Foreskin keratinocyte (primary cell): ENCODE measurements at places on chromosomes 5 and 9. TPM values are rescaled to one million over a fixed set of nuclear protein-coding genes. Genes with fewer than 3 reads are reported as not detected.
A peak's percentile ranks its signal among the peaks of the same experiment; 100 is the strongest.

DNA sequence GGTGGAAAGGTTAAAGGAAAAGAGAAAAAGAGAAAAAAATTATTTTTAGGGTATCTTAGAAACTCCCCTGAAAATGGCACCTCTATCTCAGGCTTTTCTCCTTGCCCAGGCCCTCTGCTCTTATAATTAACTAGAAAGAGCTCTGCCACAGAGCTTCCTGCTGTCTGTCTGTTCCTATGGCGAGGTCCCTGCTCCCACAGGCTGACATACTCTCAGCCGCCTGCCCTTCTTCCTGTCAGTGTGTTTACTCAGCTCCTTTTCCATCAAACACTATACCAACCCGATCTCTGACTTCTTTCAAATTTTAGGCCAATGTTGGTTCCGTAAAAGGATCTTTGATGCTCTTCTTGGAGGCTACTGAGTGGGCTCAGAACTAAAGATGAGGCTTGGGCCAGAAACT lies 482.6 kb downstream of the DMAC1 start:
- DNase-seq, result no peak

GRCh38 chr5:9787861-9788600 lies 157.9 kb upstream of the TAS2R1 start:
- DNase-seq, result no peak

Gene C9
- total RNA-seq, result not detected in 2 replicates

Gene AGTPBP1
- 12.0 and 12.8 TPM in 2 replicates for total RNA-seq

DNA sequence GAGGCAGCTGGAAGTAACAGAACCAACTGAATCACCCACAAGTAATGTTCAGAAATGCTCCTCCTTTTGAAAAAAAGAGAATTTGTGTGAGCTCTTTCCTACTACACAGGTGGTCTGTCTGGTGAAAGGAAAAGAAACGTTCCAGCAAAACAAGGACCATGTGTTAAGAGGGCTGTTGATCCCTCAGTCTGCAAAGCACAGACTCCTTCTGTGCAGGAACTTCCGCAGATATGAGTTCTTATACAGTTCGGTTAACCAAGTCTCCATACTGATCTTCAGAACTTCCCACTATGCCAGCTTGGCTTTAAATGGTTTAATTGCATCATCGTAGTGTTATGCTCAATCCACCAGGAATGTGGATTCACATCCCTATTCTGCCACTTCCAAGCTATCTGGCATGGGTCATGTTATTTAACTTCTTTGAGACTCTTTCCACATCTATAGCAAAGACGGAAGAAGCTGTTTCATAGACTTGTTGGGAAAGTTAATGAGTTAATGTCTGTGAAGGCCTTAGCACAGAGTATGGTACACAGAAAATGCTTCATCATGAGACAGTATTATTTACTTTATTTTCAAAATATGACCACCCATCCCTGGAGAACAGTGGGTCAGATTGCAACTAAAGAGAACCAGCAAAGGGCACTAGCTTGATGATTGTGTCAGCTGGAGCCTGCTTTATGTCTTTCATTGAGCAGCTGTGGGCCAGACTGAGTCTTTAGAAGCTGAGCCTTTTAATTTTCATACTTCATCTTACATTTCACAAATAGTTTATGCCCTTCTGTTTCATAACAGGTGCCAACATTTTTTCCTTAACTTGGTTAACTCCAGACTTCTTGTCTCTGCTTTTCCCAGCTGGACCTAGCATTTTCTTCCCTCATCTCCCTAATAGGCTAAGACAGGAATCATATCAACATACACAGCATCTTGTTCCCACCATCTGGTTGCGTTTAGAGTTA lies 89.9 kb downstream of the MAMDC2 start:
- no peak for DNase-seq

GRCh38 chr5:66646570-66646969 lies 50.4 kb downstream of the MAST4 start:
- no peak for DNase-seq

Gene CDX1
- total RNA-seq, result not detected in 2 replicates

Gene ATG12
- 39.6 and 40.6 TPM in 2 replicates for total RNA-seq

GRCh38 chr9:116002181-116002580 lies 151.4 kb upstream of the PAPPA start:
- no peak for DNase-seq

Gene RAI14
- 37.8 and 38.1 TPM in 2 replicates for total RNA-seq

- DNase-seq, result no peak
Measured at GRCh38 chr5:126433701-126434100, 10.5 kb downstream of the GRAMD2B start.

DNA sequence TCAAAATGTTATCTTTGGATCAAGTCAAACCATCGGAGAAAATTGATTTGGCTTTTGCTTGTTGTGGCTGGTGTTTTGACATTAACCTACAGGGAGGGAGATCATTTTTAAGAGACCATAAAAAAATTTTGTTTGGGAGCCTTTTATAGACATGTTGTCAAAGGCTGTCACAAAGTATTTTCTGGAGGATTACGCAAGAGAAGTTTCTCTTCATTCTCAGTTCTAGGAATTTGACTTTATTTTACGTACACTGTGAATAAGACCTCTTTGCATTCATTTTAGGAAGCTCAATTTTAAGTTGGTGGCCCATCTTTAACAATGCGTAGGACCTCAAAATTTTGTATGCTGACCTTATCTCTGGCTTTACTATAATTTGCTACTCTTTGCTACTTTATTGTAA lies 50.2 kb upstream of the SLC44A1 start:
- DNase-seq, result no peak

GRCh38 chr5:179455320-179455719 lies 95.0 kb upstream of the RUFY1 start:
- no peak for DNase-seq

Gene CTXN3
- not detected in 2 replicates for total RNA-seq

DNA sequence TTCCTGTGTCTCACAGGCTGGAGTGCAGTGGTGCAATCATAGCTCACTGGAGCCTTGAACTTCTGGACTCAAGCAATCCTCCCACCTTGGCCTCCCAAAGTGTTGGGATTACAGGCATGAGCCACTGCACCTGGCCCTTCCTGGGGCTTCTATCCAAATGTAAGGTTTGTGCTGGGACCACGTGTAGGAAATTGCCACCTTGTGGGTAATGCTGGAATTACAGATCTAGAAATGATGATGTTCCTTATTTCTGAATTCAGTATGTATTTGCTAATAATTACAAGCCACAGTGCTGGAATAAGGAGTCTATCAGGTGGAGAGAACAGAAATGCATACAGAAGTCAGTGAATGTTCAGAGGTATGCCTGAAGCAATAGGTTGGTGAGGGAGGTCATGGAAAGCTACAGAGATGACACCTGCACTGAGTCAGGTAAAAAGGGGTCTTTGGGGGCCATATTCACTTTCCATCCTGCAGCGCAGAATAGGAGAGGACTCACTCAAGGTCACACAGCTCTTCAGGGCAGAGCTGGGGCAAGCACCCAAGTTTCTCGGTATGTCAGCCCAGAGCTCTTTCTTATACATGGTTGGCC lies 8.8 kb upstream of the IGFBPL1 start:
- DNase-seq, result peak; percentile 33

- DNase-seq, result no peak
Measured at GRCh38 chr9:133113949-133114885, 6.8 kb downstream of the RALGDS start.

- DNase-seq, result no peak
Measured at GRCh38 chr5:140340605-140341121, 5.7 kb downstream of the HBEGF start.

Gene PKD2L2
- total RNA-seq, result not detected in 2 replicates

DNA sequence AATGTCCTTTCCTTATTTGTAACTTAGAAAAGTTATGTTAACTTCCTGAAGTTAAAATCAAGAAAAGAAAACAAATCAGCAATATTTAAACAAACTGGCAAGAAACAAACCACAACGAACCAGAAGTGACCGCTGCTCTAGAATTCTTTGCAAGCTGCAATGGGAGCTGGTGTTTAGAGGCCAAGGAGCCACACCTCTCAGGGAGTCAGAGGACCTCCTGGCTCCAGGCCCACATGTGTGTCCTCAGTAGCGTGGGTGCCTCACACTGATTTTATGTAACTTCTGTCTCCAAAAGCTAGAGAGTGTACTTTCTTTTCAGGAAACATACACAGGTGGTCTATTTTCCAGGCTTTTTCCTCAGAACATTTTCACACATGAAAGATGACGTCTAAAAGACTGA lies 100.4 kb downstream of the IRX2 start:
- no peak for DNase-seq

Gene SVEP1
- total RNA-seq, result under 0.01 TPM in 1 of 2 replicates, not detected in the other

GRCh38 chr5:172569861-172570558 lies 71.1 kb upstream of the NEURL1B start:
- DNase-seq, result no peak

GRCh38 chr5:122112733-122113558 lies 16.4 kb upstream of the ZNF474 start:
- no peak for DNase-seq

GRCh38 chr9:79526149-79526672 lies 45.6 kb upstream of the TLE4 start:
- no peak for DNase-seq

DNA sequence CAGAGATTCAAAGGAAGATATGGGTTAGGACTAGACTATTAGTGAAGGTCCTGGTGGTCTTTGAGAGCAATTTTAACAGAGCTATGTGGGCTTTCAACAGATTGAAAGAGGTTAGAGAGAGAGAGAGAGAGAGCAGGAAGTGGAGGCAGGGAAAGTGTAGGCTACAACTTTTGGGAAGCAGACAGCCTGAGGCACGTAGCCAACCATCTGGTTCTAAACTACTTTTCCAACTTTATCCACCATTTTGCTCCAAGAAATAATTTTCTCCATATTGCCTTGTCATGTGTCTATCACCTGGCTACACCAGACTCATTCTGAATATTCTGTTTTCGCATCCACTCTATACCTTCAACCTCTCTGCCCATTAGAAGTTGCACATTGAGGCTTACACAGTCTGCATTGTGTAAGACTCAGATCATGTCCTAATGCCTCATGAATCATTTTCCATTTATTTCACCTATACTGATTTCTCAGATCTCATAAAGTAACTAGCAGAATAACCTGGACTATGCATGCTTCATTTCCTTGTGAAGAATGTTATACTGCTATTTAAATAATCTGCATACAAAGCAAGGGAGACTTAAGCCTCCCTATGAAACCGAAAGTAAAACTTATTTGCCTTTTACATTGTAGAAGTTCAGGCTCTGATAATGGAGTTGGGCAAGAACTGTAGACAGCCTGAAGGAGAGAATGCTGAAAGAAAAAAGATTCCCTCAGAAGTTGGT lies 235.6 kb downstream of the ELAVL2 start:
- DNase-seq, result peak; percentile 40

Gene TIFAB
- total RNA-seq, result not detected in 2 replicates

DNA sequence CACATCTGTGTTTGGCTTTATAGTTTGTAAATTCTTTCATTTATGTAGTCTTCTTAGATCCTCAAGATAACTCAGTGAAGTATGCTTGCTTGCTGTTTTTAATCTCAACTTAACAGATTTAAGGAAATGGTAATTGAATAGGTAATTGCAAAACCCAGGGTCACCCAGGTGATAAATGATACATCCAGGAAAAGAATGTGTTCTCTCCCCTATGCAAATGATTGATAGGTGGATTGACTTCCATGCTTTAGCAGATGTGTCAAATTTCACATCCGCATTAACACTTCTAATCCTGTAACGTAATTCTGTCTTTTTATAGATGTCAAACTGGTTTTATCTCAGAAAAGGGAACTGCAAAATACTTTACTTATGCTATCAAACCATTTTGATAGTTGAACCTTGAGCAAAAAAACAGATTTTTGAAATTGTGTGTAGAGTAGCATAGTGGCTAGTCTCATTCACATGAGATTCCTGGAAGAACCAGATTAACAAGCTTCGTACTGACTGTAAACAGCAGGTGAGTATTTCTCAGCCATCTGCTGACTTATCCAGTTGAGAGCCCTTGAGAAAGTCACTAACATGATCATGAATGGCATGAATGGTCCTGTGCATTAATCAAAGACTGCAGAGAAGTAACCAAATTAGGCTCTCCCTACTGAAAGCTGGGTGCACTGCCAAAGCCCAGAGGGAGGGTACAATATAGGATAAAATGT lies 86.7 kb upstream of the PAM start:
- DNase-seq, result no peak

DNA sequence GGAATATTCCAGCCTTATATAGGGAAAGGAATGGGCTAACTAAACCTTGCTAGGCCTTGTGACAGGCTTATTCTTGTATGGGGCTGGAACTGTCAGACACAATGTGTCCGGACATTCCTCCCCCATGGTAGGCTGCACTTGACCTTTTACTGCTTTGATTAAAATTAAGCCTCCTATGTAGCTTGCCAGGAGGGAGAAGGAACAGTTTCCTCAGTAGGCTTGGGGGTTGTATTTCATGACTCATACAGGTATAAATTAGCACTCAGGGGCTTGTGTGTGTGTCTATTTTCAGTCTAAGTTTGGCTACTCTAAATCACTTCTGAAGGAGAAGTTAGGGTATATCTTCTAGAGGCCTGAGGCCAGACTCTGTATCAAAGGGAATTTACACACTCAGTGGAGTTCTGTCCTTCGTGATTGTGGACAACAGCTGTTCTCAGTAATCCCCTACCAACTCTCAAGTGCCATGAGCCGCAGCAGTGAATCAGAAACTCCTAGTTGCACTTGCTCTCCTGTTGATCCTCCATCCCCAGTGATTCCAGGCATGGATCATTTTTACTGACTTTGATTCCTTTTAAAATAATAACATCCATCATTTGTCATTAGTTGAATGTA lies 16.4 kb downstream of the ADAMTS16 start:
- DNase-seq, result no peak

DNA sequence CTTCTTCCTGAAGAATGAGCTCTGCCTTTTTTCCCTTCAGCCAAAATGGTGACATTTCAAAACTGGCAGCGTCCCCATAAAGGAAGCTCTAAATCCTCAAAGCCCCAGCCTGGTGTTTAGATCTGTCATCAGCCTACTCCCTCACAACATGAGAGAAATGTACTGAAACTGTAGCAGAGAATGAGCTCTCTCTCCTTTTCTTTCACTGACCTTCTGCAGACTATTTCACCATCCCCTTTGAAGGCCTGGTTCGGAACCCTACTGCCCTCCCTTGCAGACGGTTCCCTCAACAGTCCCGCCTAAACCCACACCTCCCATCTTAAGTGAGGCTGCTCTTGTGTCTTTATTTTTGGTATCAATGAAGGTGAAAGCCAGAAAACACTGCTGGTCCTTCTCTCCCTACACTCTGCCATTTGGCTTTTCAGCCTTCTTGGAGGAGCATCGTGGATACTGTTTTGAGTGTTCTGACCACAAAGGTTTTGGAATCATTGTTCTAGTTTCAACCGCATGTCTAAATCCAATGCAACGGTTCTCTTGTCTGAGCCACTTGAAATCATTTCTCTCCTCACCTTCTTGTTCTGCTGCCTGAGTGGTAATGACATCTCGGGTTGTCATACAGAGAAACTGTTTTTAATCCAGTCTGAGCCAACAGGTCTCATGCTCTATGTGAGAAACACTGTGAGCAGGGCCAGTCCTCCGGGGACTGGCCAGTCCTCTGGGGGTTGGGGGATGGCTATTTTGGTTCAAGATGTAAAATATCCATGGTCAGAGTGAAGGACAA lies 39.0 kb downstream of the ITK start:
- DNase-seq, result no peak

- DNase-seq, result peak; percentile 26
Measured at GRCh38 chr5:117590944-117591343, 1016.3 kb upstream of the SEMA6A start.

GRCh38 chr5:107100121-107100520 lies 570.6 kb downstream of the EFNA5 start:
- DNase-seq, result no peak

Gene SPINK6
- total RNA-seq, result 0.61 and 1.1 TPM in 2 replicates

Gene GCNT4
- total RNA-seq, result 2.0 and 2.3 TPM in 2 replicates

Gene PRKACG
- total RNA-seq, result not detected in 2 replicates

- no peak for DNase-seq
Measured at GRCh38 chr5:78843436-78843835, 141.7 kb downstream of the ARSB start.

Gene SNX2
- 50.4 and 54.7 TPM in 2 replicates for total RNA-seq

Gene NSMF
- total RNA-seq, result 28.9 and 29.1 TPM in 2 replicates

- DNase-seq, result no peak
Measured at GRCh38 chr5:60161340-60161934, 267.9 kb upstream of the PDE4D start.

Gene TLX3
- not detected in 2 replicates for total RNA-seq
